Right hindlimb (tissue), 1 donor: ENCODE measurements at places on chromosomes 3 and 15.
A peak's percentile ranks its signal among the peaks of the same experiment; 100 is the strongest.

DNA sequence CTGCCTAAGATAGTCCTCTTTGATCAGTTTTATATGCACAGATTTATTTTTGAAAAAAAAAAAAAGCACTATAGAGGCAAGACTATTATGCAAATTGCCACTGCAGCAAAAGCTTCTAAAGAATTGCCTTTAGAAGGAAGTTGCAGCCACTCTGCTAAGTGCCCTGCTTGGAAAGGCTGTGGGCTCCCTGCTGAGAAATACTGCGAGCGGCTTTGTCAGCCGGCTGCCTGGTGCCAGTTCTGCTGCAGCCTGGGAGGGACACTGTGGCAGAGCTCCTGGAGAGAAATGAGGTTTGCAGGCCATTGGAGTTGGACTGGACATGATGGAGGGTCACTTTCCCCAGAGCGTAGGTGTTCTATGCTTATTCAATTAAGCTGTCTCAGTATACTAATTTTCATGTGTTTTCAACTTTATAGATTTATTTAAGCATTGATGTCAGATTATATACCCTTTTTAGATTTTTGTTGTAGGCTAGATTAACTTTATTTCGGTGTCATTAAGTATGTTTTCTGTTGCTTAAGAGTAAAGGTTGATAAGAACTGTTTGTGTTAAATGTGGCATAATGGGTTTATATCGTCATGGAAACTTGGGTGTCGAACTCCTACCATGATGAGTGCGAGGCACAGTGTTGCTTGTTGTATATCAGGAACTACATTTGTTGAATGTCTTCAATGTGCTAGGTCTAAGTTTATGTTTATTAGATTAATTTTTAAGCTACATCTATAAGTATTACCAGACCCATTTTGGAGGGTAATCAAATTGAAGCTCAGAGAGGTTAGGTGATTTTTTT lies 6.6 kb downstream of the MAP2K5 start:
- peak; percentile 51 for DNase-seq

DNA sequence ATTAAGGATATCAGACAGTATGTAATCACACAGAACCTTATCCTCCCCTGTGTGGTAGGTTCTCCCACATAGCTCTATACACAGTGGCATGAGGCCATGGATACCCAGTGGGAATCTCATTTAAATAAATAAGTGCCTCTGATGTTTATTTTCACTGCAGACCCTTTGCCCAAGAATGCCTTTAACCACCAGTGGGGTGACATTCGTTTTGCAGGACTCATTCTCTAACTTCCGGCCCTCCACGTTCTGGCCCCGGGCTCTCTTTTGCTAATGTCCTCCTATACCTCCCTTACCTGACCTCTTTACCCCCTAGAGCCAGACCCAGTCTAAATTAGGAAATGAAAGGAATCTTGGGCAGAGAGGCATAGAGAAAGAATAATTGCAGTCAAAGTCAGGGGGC lies 8.3 kb downstream of the CCDC80 start:
- DNase-seq = no peak

GRCh38 chr3:190862209-190863118 lies at the start of gene GMNC:
Gene GMNC (minus strand): TSS chr3:190862694. CDS start chr3:190862615, 79 bp downstream.
- DNase-seq = peak; percentile 72

- no peak for DNase-seq
Measured at GRCh38 chr15:50123861-50124557, 5.0 kb upstream of the ATP8B4 start.

DNA sequence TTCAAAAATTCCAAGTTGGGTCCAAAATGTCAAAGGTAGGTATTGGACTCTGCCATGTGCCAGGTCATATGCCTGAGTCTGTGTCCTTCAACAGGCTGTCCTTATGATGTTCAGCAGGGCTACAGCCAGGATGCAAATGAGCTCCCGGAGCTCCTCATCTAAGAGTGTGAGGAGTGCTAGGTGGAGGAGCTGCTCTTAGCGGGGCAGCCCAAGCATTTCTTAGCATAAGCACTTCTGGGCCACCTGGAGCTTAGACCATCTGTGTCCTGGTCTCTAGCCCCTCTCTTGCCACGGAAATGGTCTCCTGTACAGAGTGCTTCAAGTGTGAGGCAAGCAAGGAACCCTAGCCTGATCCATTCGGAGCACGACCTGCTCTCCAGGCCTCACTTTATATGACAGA lies 64.6 kb upstream of the PRR23C start:
- no peak for DNase-seq
